Left renal pelvis (tissue), 4 donors: ENCODE measurements at places on chromosomes 1 and 21. TPM values are rescaled to one million over a fixed set of nuclear protein-coding genes. Genes with fewer than 3 reads are reported as not detected.

The NTNG1 gene
- polyA plus RNA-seq, result 33.6 TPM

The OPTC gene
- polyA plus RNA-seq, result not detected

The SLC26A9 gene
- 0.20 TPM for polyA plus RNA-seq

The ANKRD34A gene
- 0.65 TPM for polyA plus RNA-seq

The RAB7B gene
- 11.2 TPM for polyA plus RNA-seq

The OR2T5 gene
- polyA plus RNA-seq, result not detected

The NPR1 gene
- 57.8 TPM for polyA plus RNA-seq

The BTBD19 gene
- 12.5 TPM for polyA plus RNA-seq

The FCRL3 gene
- 0.26 TPM for polyA plus RNA-seq

The RORC gene
- polyA plus RNA-seq, result 0.26 TPM

The TRIM67 gene
- 0.14 TPM for polyA plus RNA-seq

The RHBDL2 gene
- polyA plus RNA-seq, result 0.92 TPM

The OPRD1 gene
- polyA plus RNA-seq, result 0.63 TPM

The C1orf226 gene
- 19.9 TPM for polyA plus RNA-seq

The DCST1 gene
- polyA plus RNA-seq, result 0.37 TPM

The GCLM gene
- 11.8 TPM for polyA plus RNA-seq

The MROH7 gene
- 13.4 TPM for polyA plus RNA-seq

The ADCY10 gene
- polyA plus RNA-seq, result 0.96 TPM

The LIN9 gene
- polyA plus RNA-seq, result 10.4 TPM

The HAO2 gene
- polyA plus RNA-seq, result 100 TPM

The KCNN3 gene
- 2.3 TPM for polyA plus RNA-seq

The NLRP3 gene
- 0.87 TPM for polyA plus RNA-seq

The ATP5PB gene
- polyA plus RNA-seq, result 240 TPM

The UMODL1 gene
- not detected for polyA plus RNA-seq

The ALX3 gene
- polyA plus RNA-seq, result not detected
